Activated B cell treated with CpG ODN at 0.5 μM for 24 hours (primary cell): ENCODE measurements at places on chromosomes 6 and 20. TPM values are rescaled to one million over a fixed set of nuclear protein-coding genes. Genes with fewer than 3 reads are reported as not detected.

DNA sequence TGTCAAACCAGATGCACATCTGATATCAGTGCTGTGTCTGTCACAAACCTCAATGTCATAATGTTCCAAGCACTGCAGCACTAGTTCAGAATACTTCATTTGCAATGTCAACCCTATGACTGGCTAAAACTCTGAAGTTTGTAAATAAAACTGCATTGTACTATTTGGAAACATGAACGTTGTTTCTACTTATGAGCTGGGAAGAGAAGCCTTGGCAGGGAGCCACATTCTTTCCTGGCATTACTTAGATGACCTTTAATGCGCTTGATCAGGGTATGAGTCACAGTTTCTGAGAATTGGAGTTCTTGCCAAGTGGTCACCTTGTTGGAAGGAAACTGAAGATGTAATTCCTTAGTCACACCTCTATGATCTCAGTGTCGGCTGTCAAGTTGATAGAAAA lies 664.8 kb upstream of the MMS22L start:
- no peaks in the 10 kb centered on the region for H3K27me3 ChIP-seq
- no peak for DNase-seq
- no peaks in the 10 kb centered on the region for H3K36me3 ChIP-seq
- no peaks in the 10 kb centered on the region for H3K4me1 ChIP-seq

DNA sequence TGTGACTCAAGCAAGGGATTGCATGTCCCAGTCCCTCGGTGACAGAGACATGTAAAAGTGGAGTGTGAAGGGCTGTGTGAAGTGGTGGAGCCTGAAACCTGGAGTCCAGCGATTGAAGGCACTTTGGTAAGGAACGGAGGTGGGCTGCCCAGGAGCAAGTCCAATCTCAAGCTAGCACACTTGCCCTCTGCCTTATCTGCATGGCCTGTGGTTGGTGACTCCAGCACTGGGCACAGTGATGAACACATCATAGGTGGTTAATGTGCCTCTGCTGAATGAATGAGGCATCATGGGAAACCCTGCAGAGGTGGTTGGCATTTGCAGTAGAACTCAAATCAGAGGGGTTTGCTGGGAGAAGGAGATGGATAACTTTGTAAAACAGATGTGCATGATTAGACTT lies 14.9 kb upstream of the ULBP3 start:
- H3K36me3 ChIP-seq = no peaks in the 10 kb centered on the region
- H3K4me3 ChIP-seq = no peak overlapping the region
- no peak overlapping the region for H3K27ac ChIP-seq
- no peak for DNase-seq

- no peak overlapping the region for H3K4me3 ChIP-seq
- no peaks in the 10 kb centered on the region for H3K4me1 ChIP-seq
- DNase-seq = no peak
- H3K36me3 ChIP-seq = no peaks in the 10 kb centered on the region
- H3K27me3 ChIP-seq = peaks cover 2% of the 10 kb centered on the region
Measured at GRCh38 chr6:161446949-161447348, 173.1 kb upstream of the AGPAT4 start.

GRCh38 chr6:15654250-15654649 lies 8.6 kb downstream of the DTNBP1 start:
- H3K27ac ChIP-seq = no peak overlapping the region
- peaks cover 25% of the 10 kb centered on the region for H3K36me3 ChIP-seq
- DNase-seq = no peak
- no peaks in the 10 kb centered on the region for H3K27me3 ChIP-seq
- peaks cover 58% of the 10 kb centered on the region for H3K4me1 ChIP-seq

ADGRG6 gene
- total RNA-seq = not detected in 2 replicates

GRCh38 chr20:54058420-54059139 lies 11.8 kb downstream of the BCAS1 start:
- no peak for DNase-seq
- H3K4me1 ChIP-seq = peaks cover 17% of the 10 kb centered on the region
- H3K4me3 ChIP-seq = no peak overlapping the region
- peak overlapping the region; percentile 62 for H3K27ac ChIP-seq
- H3K27me3 ChIP-seq = no peaks in the 10 kb centered on the region

DNA sequence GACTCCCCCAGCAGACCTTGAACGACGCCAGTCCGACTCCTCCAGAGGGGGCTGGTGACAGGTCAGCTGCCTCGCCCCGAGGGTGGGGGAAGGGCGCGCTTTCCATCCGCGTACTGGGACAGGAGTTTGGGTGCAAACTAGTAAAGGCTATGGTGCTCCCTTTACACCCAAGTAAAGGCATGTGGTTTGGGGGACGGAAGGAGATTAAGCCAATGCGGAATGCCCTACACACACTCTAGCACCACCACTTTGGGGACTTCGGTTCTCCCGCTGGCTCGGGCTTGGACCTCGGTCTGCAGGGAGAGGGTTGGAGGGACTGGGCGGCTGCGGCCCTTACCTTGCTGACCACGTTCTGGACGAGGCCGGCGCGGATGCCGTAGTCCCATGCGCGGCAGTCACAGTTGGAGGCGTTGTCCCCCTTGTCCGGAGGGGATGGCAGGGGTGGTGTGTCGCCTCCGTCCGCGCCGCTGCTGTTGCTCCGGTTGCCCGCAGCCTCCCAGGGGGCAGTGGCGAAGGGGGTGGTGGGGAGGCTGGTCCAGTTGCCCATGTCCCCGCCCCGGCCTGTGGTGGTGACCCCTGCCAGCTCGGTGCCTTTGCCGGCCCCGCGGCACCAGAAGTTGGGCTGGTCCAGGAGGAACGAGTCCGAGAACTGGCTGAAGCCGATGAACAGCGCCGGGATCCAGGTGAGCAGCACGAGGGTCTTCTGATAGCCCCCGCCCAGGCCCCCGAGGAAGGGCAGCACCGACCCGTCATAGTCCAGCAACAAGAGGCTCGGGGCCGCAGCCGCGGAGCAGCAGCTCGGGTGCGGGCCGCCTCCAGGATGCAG lies 1.1 kb downstream of the SLC22A23 start:
- H3K4me3 ChIP-seq = no peak overlapping the region
- no peaks in the 10 kb centered on the region for H3K36me3 ChIP-seq
- peak; percentile 21 for DNase-seq
- H3K27me3 ChIP-seq = peaks cover 33% of the 10 kb centered on the region
- H3K27ac ChIP-seq = no peak overlapping the region

DNA sequence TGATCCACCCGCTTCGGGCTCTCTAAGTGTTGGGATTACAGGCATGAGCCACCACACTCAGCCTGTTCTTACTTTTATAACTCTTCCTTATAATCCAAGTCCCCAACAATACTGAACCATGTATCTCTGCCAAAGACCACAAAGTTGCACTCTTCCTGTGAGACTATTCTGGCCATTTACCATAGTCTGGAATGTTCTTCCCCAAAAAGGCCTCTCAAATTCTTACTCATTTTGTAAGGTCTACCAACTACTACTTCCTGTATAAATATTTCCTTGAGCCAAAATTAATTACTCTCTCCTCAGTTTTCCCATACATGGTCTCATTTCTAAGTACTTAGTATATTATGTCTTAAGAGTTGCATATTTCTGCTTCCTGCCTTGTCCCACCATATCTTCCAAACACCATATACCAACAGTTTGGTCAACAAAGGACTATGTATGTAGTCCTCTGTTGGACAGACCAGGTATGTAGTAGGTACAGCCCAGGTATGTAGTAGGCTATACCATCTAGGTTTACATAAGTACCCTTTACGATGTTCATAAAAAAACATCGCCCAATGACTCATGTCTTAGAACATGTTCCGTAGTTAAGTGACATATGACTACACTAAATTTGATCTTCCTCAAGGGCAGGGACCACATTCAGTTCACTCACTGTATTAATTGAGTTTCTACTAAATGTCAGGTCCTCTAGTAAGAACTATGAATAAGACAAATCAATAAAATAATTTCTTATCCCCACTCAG lies 22.0 kb downstream of the RANBP9 start:
- peaks cover 47% of the 10 kb centered on the region for H3K4me1 ChIP-seq
- DNase-seq = no peak
- H3K27me3 ChIP-seq = no peaks in the 10 kb centered on the region

GRCh38 chr20:21294755-21295154 lies 8.4 kb upstream of the XRN2 start:
- no peak overlapping the region for H3K4me3 ChIP-seq
- H3K36me3 ChIP-seq = no peaks in the 10 kb centered on the region
- no peak overlapping the region for H3K27ac ChIP-seq
- peaks cover 19% of the 10 kb centered on the region for H3K27me3 ChIP-seq

LRRC73 gene
- 0.31 and 0.34 TPM in 2 replicates for total RNA-seq

ILRUN gene
- total RNA-seq = 71.0 and 84.4 TPM in 2 replicates

GRCh38 chr6:158207422-158207788 lies 39.3 kb downstream of the GTF2H5 start:
- H3K27ac ChIP-seq = no peak overlapping the region
- H3K4me1 ChIP-seq = peaks cover 9% of the 10 kb centered on the region
- peaks cover 8% of the 10 kb centered on the region for H3K27me3 ChIP-seq
- no peak overlapping the region for H3K4me3 ChIP-seq
- DNase-seq = no peak

DNA sequence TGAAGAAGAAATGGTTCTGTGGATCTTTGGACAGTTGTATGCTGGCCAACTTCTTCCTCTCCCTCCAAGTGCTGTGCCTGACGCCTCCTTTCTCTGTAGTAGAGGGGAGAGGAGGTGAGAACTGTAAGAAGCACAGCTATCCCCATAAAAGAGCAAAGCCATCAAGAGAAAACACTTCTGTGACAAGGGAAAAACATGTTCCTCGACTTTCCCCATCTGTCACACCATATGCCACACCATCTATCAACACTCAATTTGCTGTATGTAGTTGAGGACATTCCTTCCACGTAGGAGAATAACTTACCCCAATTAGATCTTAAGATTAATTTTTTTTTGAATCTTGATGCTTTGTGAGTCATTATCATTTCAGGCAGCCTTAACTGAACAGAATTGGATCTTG lies 156.2 kb upstream of the PLCB4 start:
- no peak overlapping the region for H3K4me3 ChIP-seq
- no peaks in the 10 kb centered on the region for H3K27me3 ChIP-seq
- no peaks in the 10 kb centered on the region for H3K36me3 ChIP-seq
- no peaks in the 10 kb centered on the region for H3K4me1 ChIP-seq
- DNase-seq = no peak

ZSCAN9 gene
- 25.9 and 30.3 TPM in 2 replicates for total RNA-seq

- no peak overlapping the region for H3K27ac ChIP-seq
- H3K4me3 ChIP-seq = no peak overlapping the region
Measured at GRCh38 chr20:19628570-19629134, 129.4 kb upstream of the RIN2 start.

MRPL14 gene
- 40.5 and 45.5 TPM in 2 replicates for total RNA-seq

GRCh38 chr20:5168651-5169396 lies 42.0 kb downstream of the CDS2 start:
- no peaks in the 10 kb centered on the region for H3K27me3 ChIP-seq
- DNase-seq = no peak
- peaks cover 15% of the 10 kb centered on the region for H3K36me3 ChIP-seq
- H3K4me1 ChIP-seq = peaks cover 87% of the 10 kb centered on the region

CCM2L gene
- 0.11 and 0.20 TPM in 2 replicates for total RNA-seq

TINAG gene
- not detected in 2 replicates for total RNA-seq

C20orf204 gene
- 1.6 and 2.2 TPM in 2 replicates for total RNA-seq

EIF2S2 gene
- 58.3 and 62.2 TPM in 2 replicates for total RNA-seq

DNA sequence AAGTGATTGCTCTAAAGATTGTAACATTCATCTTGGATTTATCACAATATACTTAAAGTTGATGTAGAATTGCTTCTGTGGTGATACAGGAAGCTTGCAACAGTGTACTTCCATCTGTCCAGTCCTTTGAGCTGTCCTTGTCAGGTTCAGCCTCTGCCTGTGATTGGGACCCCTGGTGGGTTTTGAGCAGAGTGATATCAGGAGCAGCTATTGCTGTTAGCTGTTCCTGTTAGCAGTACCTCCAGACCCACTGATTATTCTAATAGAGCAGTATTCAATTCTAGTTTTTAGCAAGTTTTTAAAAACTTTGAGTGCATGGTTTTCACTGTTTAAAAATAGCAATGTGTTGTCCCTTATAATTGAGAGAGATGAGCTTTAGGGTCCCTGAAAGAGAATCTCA lies 48.8 kb downstream of the TULP4 start:
- no peak overlapping the region for H3K27ac ChIP-seq
- peaks cover 23% of the 10 kb centered on the region for H3K4me1 ChIP-seq
- H3K27me3 ChIP-seq = no peaks in the 10 kb centered on the region
- peaks cover 5% of the 10 kb centered on the region for H3K36me3 ChIP-seq
- DNase-seq = no peak

- H3K4me1 ChIP-seq = peaks cover 34% of the 10 kb centered on the region
- H3K4me3 ChIP-seq = no peak overlapping the region
- H3K27me3 ChIP-seq = no peaks in the 10 kb centered on the region
- H3K36me3 ChIP-seq = no peaks in the 10 kb centered on the region
- H3K27ac ChIP-seq = no peak overlapping the region
- DNase-seq = no peak
Measured at GRCh38 chr20:32045999-32046398, 6.0 kb upstream of the HCK start.

- no peaks in the 10 kb centered on the region for H3K36me3 ChIP-seq
- peaks cover 7% of the 10 kb centered on the region for H3K4me1 ChIP-seq
- H3K27me3 ChIP-seq = peaks cover 11% of the 10 kb centered on the region
- no peak for DNase-seq
- no peak overlapping the region for H3K27ac ChIP-seq
Measured at GRCh38 chr6:33934731-33935270, 131.0 kb upstream of the MLN start.

DNA sequence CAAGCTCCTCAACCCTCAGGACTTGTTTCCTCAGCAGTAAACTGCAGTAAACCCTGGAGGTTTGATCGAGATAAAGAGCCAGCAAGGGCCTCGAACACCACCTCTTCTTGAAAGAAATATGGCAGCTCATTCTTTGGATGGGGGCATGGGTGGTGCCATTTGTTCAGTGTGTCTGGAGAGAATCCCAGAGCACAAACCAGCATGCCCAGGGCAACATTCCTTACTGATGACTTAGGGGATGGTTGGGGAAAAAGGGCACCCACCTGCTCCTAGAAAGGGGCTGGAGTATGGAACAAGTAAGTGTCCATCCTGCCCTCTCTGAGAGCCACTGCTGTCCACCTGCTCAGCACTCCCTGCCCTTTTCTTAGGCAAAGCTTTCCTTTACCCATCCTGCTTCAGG lies 31.3 kb upstream of the ZFAND3 start:
- no peak overlapping the region for H3K27ac ChIP-seq
- DNase-seq = no peak
- peaks cover 20% of the 10 kb centered on the region for H3K27me3 ChIP-seq
- H3K4me3 ChIP-seq = no peak overlapping the region
- H3K36me3 ChIP-seq = no peaks in the 10 kb centered on the region
- peaks cover 20% of the 10 kb centered on the region for H3K4me1 ChIP-seq

- peaks cover 61% of the 10 kb centered on the region for H3K4me1 ChIP-seq
- H3K27ac ChIP-seq = peak overlapping the region; percentile 94
- no peaks in the 10 kb centered on the region for H3K27me3 ChIP-seq
- H3K36me3 ChIP-seq = peaks cover 19% of the 10 kb centered on the region
- DNase-seq = peak; percentile 32
Measured at GRCh38 chr20:32278199-32278643, 770 bp downstream of the KIF3B start.
